Pulmonary artery endothelial cell (primary cell): ENCODE measurements at places on chromosomes 1 and 21. TPM values are rescaled to one million over a fixed set of nuclear protein-coding genes. Genes with fewer than 3 reads are reported as not detected.

SMCP gene
- total RNA-seq: not detected in 2 replicates

GPR52 gene
- 0.20 and 0.49 TPM in 2 replicates for total RNA-seq

CD1C gene
- total RNA-seq: not detected in 2 replicates

OLFM3 gene
- not detected in 2 replicates for total RNA-seq

MMEL1 gene
- total RNA-seq: 2.7 and 3.7 TPM in 2 replicates

OR2W3 gene
- total RNA-seq: 0.53 TPM in 1 of 2 replicates, not detected in the other

RNF207 gene
- 3.4 and 9.7 TPM in 2 replicates for total RNA-seq

TNFRSF25 gene
- total RNA-seq: 8.4 and 8.8 TPM in 2 replicates

AQP10 gene
- total RNA-seq: 0.07 and 0.13 TPM in 2 replicates

SERPINC1 gene
- total RNA-seq: 0.14 TPM in 1 of 2 replicates, not detected in the other

LIPI gene
- total RNA-seq: not detected in 2 replicates

CCNL2 gene
- total RNA-seq: 96.5 and 105 TPM in 2 replicates
